NAMALWA (cell line): ENCODE measurements at places on chromosomes 7 and 10.

GRCh38 chr10:7424919-7425318 lies 14.1 kb upstream of the SFMBT2 start:
- no peak for DNase-seq

- peak; percentile 74 for DNase-seq
These were observed 2.8 kb upstream of the PPP1R3C start for GRCh38 chr10:91635401-91636400.

GRCh38 chr10:131692176-131692575 lies 208.6 kb upstream of the PPP2R2D start:
- no peak for DNase-seq

- no peak for DNase-seq
These were observed 572.6 kb downstream of the DNAJB6 start for GRCh38 chr7:157909370-157909769.

DNA sequence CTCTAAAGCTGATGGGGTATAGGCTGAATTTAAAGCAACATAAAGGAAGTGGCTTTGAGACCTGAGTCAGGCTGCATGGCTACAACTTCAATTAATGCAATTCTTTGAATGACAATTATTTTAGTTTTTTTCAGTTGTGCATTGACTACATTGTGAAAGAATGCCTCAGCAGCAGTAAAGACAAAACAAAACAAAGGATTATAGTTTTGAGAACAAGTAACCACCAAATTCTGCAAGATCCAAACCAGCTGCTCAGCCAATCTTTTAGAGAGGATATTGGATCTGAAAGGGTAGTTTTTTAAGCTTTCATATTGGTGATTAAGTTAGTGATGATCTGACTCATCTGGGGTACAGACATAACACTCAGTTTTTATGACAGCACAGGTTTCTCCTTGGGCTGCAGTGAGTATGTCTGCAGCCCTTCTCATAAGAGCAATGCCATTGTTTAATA lies 40.6 kb upstream of the ABCA13 start:
- no peak for DNase-seq

DNA sequence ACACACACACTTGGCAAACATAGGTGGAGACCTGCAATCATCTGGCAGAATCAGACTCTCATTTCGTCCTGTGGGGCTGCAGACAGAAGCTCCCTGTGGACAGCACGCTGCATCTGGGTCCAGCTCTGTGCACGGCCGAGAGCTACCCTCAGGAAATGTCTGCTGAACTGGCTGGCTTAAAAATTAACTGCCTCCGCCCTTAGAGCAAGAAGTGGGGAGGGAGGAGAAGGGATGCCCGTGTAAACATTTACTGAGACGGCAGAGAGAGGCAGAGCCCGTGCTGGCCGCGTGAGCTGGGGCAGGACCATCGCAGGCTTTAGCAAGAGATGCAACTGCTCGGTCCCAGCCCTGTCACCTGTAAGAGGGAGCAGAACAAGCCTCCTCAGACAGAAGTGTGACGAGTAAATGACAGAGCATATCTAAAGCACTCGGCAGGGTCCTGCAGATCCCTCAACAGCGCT lies 81.8 kb downstream of the TNS3 start:
- no peak for DNase-seq

- no peak for DNase-seq
These were observed 273.4 kb downstream of the DIP2C start for GRCh38 chr10:416091-416515.

- DNase-seq = no peak
These were observed 47.9 kb downstream of the VWA2 start for GRCh38 chr10:114286921-114287320.

- DNase-seq = no peak
These were observed 17.8 kb downstream of the VWA2 start for GRCh38 chr10:114256822-114257221.

- no peak for DNase-seq
These were observed 7.8 kb upstream of the LIPM start for GRCh38 chr10:88794731-88795130.

DNA sequence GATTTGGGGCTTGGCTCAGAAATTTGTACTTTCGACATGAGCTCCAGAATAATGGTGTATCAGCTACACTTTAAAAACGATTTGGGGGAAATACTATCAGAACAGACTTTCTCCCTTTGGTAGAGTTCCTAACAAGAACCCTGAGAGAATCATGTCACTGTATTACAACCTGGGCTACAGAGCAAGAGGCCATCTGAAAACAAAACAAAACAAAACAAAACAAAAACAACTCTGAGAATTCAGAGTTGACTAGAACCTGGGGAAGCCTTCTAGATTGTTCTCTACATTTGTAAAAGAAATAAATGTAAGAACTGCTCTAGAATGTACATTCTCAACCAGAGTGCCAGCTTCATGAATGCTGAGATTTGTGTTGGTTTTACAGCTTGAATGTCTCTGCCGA lies 262.6 kb upstream of the SEMA3D start:
- DNase-seq = no peak

DNA sequence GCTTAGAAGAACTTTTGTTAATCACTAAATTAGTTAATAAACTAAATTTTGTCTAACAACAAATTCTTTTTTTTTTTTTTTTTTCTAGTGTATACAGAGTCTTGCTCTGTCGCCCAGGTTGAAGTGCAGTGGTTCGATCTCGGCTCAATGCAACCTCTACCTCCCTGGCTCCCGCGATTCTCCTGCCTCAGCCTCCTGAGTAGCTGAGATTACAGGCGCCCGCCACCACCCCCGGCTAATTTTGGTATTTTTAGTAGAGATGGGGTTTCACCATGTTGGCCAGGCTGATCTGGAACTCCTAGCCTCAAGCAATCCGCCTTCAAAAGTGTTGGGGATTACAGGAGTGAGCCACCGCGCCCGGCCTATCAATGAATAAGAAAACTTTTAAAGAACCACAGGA lies 1.1 kb upstream of the IQUB start:
- DNase-seq = no peak

GRCh38 chr7:44276571-44277221 lies 48.7 kb downstream of the CAMK2B start:
- DNase-seq = no peak

DNA sequence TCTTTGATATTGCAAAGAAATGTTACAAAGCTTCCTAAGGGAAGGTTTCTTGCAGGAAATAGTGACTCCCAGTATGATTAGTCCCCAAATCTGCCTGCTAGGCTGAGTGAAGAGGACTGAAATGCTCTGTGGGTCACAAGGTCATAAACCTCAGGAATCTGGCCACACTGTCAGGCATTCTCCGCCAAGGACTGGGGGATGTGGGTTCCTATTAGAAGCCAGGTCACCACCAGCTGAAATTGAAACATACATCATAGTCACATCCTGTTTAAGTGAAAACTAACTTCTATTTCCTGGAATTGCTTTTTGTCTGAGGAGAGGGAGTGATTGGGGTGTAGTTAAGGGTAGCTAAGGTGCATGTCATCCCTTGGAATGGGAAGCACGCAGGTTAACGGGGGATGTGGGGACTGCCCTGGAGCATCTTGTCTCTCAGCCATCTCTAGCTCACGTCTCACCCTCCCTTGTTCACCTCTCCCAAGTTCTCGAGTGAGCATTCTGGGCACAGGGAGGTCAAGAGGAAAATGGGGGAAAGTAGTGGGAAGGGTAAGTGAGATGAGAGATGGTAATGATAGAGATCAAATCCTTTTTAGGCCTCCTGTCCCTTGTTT lies 12.0 kb upstream of the GSAP start:
- DNase-seq = no peak

- DNase-seq = no peak
These were observed 11.9 kb upstream of the ZMIZ1 start for GRCh38 chr10:79056736-79057391.

- no peak for DNase-seq
These were observed 25.5 kb downstream of the FGFBP3 start for GRCh38 chr10:91883549-91884444.

DNA sequence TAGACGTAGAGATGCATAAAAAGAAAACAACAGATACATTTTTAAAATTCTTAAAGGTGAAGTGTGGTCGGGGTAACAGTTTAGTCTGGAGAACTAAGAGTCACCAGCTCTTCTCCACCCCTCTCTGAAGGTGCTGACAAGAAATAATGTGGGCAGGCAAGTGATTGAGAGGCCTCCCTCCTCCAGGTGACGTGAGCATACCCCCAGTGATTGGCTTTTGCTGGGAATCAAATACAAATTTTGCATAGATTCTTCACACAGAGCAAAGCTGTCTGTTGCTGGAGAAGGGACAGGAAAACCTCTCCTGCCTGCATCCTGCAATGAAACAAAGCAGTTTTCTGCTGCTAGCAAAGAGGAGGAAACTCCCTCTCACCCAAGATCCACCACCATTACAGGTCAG lies 115.0 kb downstream of the DGKB start:
- no peak for DNase-seq

DNA sequence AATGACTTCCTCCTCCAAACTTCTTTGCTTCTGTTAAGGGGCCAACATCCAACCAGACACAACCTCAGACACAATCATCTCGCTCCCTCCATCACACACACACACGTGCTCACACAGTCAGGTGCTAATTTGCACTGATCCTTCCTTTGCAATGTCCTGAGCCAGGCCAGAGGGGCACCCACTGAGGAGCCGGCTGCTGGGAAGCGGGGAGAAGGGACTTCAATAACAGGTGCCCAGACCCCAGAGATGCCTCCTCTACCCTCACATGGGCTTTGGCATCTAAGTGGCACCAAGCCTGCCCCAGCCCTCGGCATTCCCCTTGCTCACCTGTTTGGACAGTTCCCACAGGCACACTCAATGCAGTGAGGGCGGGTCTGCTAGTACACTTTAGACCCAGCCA lies 34.2 kb upstream of the SVOPL start:
- DNase-seq = no peak

GRCh38 chr7:149005427-149006344 lies 22.6 kb downstream of the PDIA4 start:
- DNase-seq = peak; percentile 88

GRCh38 chr10:50653142-50653541 lies 29.4 kb upstream of the SGMS1 start:
- DNase-seq = peak; percentile 51

GRCh38 chr7:157668221-157668883 lies 331.5 kb downstream of the DNAJB6 start:
- DNase-seq = peak; percentile 69

GRCh38 chr10:117666166-117666565 lies 123.6 kb downstream of the EMX2 start:
- DNase-seq = no peak

DNA sequence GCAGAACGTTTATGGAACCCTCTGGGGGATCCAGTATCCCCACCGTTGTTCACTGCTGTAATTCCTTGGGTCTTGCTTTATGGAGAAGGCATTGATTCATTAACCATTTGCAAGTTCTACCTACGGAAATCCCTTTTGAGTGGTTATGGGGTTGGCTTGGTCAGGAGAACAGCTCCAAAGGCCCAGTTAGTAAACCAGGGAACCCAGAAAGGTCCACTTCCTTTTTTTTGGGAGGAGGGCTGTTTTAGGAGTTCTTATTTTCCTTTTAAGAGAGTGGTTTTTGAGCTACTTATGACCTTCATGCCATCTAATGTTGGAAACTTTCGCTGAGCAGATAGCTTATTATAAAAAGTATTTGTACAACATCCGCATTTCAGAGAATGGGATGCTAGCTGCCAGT lies 1.3 kb downstream of the POR start:
- DNase-seq = no peak

- DNase-seq = no peak
These were observed 24.0 kb upstream of the CUL1 start for GRCh38 chr7:148674689-148675088.

DNA sequence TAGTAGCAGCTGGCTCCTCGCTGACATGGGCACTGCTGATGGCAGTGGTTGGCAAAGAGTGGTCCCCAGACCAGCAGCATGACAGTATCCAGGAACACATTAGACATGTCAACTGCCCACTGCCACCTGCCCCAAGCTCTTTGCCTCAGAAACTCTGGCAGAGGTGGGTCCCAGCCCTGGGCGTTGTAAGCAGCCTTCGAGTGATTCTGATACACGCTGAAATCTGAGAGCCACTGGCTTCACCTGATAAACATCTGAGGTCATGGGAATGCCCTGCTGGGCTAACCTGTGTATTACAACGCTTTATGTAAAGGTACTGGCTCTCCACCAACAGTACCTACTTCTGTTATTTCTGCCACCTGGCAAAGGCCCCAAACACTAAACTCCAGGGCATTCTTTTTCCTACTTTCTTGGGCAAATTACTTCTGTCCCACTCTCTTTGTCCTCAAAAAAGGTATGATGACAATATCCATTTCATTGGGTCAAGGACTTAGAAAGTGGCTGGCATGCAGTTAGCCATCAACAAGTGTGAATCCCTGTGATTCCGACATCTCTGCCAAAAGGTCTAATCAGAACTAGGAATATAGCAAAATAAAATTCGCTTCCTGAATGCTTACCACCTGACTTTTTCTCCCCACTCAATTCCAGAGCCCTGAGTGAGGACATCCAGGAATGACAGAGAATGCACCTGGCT lies 9.2 kb downstream of the SGMS1 start:
- DNase-seq = peak; percentile 57

GRCh38 chr10:119818889-119819270 lies 53.8 kb downstream of the MCMBP start:
- DNase-seq = no peak

DNA sequence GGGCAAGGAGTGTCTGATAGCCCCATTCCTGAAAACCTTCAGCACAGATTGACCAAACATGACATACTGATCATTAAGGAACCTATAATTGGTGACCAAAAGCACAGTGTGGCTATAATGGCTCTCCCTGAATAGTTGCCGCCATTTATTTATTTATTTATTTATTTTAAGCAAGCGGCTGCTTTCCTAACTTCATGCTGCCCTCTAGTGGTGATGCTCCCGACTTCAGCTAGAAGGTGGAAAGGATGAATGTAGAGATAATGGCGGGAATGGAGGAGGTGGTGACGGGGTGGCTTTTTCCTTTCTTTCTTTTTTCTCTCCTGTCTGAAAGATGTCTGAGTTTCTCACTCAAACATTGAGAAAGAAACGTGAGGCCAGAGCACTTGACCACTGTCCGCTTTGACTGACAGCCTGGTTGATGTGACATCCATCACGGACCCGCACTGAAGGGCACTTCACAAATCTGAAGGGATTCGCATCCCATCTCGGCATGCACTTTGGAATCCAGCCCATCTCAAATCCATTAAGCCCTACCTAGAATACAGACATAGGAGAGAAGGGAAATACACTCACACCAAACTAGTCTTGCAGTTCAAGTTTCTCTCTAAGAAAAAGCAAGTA lies 1090.1 kb downstream of the KCNMA1 start:
- peak; percentile 63 for DNase-seq

DNA sequence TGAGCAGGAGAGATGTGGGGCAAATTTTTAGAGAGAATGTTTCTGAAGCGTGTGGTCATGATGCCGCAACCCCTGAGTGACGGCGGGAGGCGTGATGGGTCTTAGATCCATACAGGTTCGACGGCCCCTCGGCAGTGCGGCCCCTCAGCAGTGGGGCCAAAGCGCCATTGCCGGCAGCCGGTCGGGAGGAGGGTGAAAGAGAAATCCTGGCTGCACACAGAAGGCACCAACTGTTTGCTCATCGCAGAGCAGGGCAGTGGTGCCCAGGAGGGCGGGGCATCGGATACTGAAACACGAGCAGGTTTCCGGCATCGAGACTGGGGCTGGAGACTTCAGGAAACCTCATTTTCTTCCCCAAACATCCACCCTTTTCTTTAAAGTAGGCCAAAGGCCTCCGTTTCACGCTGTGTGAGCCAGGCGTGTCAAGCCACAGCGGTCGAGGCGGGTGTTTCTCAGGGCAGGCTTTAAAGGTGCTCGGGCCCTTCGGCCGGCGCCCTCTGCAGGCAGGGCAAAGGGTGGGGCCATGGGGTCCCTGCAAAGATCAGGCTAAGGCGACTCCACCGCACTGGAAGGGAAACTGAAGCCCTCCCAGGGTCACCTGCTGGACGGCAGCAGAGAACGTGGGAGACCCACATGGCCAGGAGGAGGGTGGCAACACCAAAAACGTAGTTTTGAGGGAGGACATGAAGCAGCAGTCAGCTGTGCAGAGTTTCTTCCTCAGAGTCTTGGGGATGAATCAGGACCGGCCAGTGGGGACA lies 42.0 kb upstream of the PPP2R2D start:
- DNase-seq = no peak
